ENCODE measurements at places on chromosomes 6 and 20.

- no peak for DNase-seq
These were observed 46.3 kb upstream of the CD93 start for GRCh38 chr20:23132293-23132929.

- DNase-seq, result no peak
These were observed 110.9 kb downstream of the HFE start for GRCh38 chr6:26197933-26198721.

- DNase-seq, result no peak
These were observed 897 bp upstream of the GMEB2 start for GRCh38 chr20:63627751-63628245.

- DNase-seq, result no peak
These were observed 13.4 kb upstream of the MAPK13 start for GRCh38 chr6:36116943-36117342.

DNA sequence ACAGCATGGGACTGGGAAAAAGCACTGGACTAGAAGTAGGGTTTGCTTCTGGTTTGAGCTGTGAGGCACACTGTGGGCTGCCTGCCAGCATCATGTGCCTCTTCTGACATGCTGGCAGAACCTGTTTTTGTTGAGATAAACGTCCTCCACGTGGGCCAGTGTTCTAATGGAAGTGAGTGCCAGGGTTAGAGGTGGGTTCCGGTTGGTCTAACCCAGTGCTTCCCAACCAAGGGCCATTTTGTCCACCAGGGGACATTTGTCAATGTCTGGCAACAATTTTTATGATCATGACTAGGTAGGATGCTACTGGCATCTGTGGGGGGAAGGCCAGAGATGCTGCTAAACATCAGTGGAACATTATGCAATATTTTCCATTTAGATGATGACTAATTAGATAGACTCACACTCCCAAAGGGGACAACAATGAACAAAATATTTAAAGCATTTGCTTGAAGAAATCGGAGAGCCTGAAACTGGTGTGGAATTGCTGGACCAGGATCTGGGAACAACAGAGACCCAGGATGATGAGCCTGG lies 7.8 kb upstream of the APMAP start:
- DNase-seq, result no peak

DNA sequence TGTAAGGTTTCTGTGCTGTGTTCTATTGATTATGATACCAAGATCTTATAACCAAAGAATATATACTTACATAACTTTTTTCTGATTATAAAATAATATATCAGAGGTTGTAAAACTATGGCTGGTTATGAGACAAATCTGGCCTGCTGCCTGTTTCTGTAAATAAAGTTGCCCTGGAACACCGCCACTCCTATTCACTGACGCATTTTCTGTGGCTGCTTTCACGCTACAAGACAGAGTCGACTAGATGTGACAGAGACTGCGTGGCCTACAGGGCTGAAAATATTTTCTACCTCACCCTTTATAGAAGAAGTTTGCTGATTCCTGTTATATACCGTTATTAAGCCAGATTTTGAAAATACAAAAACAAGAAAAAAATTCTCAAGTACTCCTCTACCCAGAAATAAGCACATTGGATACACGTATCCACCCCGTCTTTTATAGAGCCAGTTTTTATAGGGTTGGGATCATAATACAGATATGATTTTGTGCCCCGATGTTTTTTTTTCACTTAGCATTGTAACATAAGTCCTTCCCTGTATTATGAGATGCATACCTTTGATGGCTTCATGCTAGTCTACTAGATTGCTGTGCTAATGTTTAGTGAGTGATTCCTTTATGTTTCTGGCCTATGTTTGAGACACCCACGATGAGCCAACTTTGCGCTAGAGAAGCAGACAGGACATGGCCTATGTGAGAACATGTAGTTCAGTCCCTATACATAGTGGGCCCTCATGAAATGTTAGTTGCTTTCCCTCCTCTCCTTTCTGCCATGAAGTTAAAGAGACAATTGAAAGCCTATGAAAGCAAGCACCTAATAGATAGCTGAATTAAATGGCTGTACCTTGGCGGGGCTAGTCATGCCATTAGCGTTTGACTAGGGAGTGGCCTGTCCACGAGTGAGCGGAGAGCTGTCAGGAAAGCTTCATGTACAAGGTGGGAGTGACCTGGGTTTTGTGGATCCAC lies 98.1 kb upstream of the KCNK16 start:
- no peak for DNase-seq

DNA sequence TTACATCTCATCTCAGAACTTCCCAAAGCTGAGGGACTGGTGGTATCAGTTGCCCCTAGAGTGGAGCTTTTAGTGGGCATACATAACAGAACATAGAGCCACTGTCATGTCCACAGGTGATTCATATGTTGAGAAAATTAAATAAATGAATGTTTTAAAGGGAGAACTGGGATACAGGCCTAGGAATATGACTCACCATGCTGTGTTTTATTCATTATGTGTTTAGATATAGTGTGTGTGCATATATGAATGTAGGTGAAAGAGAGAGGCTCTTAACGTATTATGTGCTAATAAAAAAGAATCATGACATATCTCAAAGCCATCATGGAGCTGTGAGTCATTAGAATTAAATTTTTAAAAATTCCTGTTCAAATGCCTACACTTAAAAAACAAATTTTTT lies 332.2 kb upstream of the RSPO3 start:
- no peak for DNase-seq

DNA sequence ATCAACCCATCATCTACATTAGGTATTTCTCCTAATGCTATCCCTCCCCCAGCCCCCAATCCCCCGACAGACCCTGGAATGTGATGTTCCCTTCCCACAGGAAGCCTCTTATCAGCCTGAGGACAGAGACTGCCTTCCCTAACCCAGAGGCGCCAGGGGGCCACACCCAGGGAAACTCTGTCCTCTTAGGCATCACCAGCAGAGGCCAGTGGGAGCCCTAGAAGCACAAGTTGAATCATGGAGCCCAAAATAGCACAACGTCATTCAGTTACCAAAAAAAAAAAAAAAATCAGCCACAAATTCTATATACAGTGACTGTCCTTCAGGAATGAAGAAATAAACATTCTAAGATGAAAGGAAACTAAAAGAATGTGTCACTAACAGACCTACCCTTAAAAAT lies 625.7 kb downstream of the TFAP2A start:
- no peak for DNase-seq

DNA sequence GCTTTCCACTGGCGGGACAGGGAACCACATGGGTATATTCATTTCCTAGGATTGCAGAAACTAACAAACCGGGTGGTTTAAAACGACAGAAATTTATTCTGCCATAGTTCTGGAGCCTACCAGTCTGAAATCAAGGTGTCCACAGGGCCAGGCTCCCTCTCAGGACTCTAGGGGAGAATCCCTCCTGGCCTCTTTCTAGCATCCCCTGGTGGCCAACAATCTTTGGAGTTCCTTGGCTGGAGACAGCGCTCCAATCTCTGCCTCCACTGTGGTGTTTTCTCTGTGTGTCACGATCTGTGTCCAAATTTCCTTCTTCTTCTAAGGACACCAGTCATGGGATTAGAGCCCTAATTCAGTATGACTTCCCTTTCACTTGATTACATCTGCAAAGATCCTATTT lies 95.0 kb downstream of the SCML4 start:
- DNase-seq, result no peak

GRCh38 chr20:23080521-23080920 lies 5.6 kb downstream of the CD93 start:
- DNase-seq, result no peak

DNA sequence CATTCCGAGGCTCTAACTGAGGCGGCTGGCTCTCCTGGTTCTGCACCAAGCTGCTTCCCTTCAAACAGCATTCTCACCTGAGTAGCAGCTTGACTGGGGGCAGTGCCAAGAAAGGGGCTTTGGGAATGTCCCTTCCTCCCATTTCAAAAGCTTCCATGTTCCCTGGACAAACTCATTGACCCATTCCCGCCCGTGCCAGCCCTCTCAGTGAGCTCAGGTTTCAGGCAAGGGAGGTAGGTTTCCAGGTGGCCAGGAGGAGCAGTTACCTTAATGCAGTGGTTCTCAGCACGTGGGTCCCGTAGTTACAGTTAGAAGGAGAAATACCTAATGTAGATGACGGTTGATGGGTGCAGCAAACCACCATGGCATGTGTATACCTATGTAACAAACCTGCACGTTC lies 135.2 kb downstream of the ELOVL4 start:
- DNase-seq, result no peak

GRCh38 chr6:110439356-110439755 lies 24.0 kb upstream of the DDO start:
- no peak for DNase-seq

DNA sequence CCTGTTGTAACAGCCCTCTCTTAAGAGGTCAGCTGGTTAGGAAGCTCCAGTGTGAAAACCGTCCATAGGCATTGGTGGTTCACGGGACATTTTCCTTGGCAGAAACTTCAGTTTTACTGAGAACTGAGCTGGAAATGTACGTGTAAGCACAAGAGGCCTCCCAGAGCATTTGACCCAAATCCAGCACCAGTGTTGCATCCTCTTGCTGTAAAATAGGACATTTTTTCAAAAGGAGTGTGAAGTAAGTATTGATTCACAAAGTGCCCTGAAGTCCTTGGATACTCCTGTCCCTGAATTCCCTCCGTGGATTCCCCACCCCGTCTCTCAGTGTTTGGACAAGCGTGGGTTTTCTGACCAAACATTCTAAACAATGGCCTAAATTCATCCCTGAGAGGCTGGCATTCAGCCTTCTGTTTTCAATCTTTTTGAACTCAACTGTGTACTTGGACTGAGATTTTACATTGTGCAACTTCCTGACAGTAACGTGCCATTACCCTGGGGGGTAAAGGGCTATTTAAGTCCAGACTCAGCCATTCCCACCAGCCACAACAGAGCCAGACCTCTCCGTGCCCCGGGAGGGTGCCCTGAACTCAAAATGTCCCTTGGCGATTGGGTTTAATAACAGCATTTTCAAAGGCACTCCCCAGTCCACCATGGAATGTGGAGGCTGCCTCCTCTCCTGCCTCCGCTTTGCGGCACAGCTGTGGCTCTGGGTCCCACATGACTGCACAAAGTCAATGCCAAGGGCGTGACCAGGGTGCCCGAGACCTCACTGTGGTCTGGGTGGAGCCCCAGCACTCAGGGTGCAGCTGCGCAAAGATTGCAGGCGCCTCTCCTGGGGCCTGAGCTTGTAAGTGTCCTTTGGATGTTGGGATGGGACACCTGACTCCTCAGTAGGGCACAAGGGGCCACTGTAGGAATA lies 92.7 kb upstream of the AFDN start:
- no peak for DNase-seq
